BJ (cell line): ENCODE measurements at places on chromosomes 5 and 9.

- DNase-seq = no peak
Observed at GRCh38 chr9:1253064-1253979, 203.2 kb downstream of the DMRT2 start.

- DNase-seq = no peak
Observed at GRCh38 chr5:142254431-142254830, 70.4 kb downstream of the SPRY4 start.

GRCh38 chr9:134564431-134565170, 77.0 kb upstream of the COL5A1 start:
- no peak for DNase-seq

GRCh38 chr5:132776131-132776937, 705 bp downstream of the SEPTIN8 start:
- DNase-seq = no peak

DNA sequence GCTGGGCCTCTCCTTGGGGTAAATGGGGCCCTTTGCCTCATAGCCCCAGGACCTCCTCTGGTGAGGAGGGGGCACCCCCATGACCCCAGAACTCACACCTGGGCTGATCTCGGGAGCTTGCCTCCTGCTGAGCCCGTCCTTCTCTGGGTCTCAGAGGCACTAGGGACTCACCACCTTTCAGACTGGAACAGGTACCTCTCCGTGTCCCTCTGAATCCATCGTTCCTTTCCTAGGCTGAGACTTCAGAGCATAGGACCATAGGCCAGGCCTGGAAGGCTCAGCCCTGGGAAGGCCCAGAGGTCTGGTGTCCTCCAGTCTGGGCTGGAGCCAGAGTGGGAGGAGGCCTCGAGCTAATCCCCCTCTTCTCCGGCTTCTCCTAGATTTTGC, 97.9 kb downstream of the CACNA1B start:
- DNase-seq = no peak

DNA sequence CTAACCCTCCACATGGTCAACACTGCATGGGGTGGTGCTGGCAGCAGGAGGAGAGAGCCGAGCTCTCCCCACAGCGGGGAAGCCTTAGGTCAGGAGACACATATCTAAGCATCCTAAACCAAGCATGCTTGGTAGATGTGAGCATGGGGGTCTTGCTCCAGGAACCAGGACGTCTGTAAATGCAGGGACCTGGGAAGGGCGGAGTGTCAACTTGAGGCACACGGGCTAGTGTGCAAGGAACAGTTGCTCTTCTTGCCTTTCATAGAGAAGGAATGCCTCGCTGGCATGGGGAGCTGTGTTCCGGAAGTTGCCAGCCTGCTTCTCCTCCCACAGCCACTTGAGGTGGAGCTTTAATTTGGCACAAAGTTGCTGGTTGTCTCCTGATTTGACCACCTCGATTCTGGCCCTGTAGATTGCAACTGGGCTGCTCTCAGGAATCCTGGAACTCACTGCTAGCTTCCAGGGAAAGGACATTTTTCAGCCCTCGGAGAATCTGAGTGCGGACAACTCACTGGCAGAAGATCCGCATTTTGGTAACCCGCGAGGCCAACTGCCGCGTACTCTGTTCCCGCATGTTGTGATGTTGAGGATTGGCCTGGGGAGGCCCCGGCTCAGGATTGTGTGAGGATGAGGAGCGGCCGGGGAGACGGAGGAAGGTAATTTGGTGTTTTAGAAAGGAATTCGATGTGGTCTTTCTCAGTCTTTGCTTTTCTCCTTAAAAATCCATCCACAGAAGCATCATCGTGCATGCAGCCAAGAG, 370.3 kb upstream of the IRX1 start:
- DNase-seq = no peak

DNA sequence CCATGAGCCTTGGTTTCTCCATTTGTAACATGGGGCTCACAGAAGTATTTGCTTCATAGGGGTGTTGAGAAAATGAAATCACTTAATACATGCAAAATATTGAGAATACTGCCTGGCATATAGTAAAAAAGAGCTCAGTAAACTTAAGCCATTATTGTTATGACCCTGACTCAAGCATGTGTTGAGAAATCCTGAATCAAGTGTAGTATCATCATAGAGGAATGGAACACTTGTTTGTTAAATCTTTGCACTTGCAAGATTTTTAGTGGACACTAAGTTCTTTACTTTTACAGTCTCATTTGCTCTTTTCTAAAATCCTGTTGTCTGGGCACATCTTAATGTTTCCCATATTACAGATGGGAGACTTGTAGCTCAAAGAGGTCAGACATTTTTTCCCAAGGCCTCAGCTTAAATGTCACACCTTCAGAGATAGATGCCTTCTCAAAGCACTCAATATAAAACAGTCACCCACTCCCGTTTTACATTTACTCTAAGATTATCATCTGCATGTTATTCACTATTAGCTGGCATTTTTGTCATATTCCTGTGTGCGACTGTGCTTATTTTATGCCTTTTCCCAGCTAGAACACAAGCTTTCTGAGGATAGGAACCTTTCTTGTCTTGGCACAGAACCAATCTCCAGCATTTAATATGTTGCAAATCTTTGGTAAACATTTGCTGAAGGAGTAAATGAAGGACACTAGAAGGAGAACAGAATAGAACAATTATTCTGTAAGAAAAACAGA, 250.0 kb upstream of the TNC start:
- peak; percentile 33 for DNase-seq

- DNase-seq = no peak
Observed at GRCh38 chr5:57215629-57216195, 41.9 kb downstream of the GPBP1 start.

DNA sequence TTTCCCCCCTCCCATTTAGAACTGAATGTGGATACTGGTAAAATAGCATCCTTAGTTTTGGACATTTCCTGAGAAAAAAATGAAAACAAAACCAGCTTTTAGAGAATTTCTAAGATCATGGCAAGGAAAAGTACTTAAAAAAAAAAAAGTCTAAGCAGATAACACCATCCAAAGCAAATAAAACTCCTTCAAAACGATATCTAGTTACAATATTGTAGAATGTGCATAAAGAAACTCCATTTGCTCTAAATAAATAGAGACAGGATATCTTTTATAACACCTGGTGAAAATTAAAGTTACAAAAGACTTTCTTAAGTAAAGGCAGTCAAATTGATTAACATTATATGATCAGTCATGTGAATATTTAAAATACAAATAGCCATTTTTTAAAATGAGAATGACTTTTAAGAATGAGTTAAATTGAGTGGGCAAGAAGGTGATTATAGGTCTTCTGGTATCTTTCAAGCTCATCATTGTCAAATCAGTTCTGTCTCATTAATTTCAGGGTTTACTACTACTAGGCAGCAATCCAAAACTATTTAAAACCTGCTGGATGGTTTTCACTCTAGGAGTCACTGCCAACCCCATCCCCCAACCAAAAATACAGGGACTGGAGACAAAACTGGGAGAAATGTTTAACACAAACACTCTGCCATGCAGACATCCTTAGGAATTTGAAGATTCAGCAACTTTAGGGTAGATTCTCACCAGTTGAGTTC, 382.6 kb downstream of the ADGRV1 start:
- no peak for DNase-seq

DNA sequence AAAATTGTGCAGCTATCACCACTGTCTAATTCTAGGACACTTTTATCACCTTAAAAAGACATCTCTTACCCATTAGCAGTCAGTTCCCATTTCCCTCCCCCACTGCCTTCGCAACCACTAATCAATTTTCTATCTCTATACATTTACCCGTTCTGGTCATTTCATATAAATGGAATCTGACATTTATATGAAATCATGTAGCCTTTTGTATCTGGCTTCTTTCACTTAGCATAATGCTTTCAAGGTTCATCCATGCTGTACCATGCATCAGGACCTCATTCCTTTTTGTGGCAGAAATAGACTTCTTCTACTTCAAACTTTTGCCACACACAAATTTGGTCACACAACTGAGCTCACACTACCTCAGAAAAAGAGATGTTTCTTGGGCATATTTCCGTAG, 32.2 kb downstream of the FRMPD1 start:
- DNase-seq = no peak

DNA sequence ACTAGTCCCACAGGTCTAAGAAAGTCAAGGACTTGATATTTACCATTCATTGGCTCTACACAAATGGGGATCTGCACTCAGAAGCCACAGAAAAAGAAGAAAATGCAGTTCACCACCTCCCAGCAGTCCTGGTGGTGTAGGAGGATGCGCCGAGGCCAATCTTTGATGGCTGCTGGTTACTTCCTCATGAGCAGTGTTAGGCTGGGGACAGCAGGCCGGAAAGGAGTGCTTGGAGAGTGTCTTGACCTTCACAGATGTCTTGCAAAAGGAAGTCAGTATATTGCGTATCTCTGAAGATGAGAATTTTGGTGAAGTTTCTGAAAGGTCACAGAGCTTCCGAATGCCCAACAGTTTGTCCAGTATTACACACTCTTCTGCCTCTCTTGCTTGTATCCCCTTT, 597.0 kb downstream of the EBF1 start:
- no peak for DNase-seq

GRCh38 chr9:138060365-138060764, 182.8 kb downstream of the CACNA1B start:
- no peak for DNase-seq

DNA sequence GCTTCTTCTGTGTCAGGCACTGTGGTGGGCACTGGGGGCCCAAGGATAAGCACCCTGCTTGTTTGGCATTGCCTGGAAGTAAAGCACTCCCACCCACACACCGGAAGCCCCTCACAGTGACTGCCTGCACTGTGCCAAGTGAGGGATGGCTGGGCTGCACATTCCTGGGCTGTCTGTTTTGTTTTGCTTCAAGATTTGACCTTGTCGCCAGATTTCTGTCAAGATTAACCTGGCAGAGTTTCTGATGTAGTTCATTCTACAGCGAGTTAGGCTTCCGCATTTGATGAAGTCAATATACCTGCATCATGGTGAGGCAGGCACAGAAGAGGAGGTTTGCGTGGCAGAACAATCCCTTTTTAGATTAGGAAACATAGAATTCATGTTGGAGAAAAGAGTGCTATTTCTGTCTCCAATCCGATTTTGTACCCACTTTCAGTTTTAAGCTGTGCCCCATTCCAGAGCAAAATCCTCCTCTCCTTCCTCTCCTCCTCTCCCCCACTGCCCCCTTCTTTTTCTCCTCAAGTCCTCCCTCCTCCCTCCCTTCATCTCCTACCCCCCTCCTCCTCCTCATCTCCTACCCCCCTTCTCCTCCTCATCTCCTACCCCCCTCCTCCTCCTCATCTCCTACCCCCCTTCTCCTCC, 14.4 kb upstream of the BOD1 start:
- no peak for DNase-seq

DNA sequence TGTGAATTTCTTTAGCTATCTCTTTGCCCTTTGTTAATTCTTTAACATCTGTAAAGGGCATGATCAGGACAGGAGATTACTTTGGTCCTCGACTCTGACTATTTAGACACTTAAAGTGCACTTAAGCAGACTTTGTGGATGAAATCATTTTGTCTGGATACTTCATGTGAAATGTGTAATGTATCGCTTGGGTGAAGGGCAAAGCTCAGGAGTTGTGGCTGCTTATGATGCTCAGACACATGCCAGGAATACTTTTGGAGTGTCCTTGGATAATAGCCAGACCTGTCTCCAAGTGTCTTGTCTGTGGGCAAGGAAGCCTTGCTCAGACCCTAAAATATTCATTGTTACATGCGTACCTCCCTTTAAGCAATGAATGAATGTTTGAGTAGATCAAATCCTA, 87.8 kb downstream of the RAI14 start:
- DNase-seq = peak; percentile 96

DNA sequence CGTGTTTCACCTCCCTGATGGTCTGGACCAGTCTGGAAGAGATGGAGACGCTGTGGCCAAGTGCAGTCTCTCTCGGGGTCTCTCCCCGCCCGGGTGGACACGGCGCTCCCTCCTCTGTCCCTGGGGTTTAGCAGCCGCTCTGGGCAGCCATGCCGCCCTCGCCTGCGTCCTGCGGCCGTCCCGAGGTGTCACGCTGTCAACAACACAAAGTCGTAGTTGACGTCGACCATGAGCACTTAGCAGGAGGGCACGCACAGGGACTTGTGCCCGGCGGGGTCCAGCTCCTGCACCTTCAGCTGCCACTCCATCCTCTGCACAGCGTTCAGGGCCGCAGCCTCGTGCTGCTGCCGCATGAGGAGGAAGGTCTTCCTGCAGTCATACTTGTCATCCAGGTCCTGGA, 368.9 kb downstream of the CDH9 start:
- no peak for DNase-seq
